H1 (cell line): ENCODE measurements at places on chromosomes 2 and 18. TPM values are rescaled to one million over a fixed set of nuclear protein-coding genes. Genes with fewer than 3 reads are reported as not detected.

The IL36RN gene
- not detected in 2 replicates for total RNA-seq

The PXDN gene
- total RNA-seq = 131 and 141 TPM in 2 replicates

The SIGLEC15 gene
- total RNA-seq = 0.37 and 0.54 TPM in 2 replicates

- H3K36me3 ChIP-seq = no peaks in the 10 kb centered on the region
- no peaks in the 10 kb centered on the region for H3K27me3 ChIP-seq
- DNase-seq = no peak
- no peak overlapping the region for H3K27ac ChIP-seq
- H3K4me3 ChIP-seq = no peak overlapping the region
Measured at GRCh38 chr18:40851014-40851429, 1104.0 kb upstream of the PIK3C3 start.

GRCh38 chr2:70124983-70125480, 37.8 kb downstream of the PCBP1 start:
- H3K27me3 ChIP-seq = no peaks in the 10 kb centered on the region
- H3K4me1 ChIP-seq = peaks cover 12% of the 10 kb centered on the region
- no peak for DNase-seq
- peak overlapping the region; percentile 97 for H3K27ac ChIP-seq
- H3K36me3 ChIP-seq = no peaks in the 10 kb centered on the region

GRCh38 chr18:28789502-28789901, 612.6 kb upstream of the CDH2 start:
- no peak overlapping the region for H3K27ac ChIP-seq
- no peaks in the 10 kb centered on the region for H3K4me1 ChIP-seq
- no peaks in the 10 kb centered on the region for H3K36me3 ChIP-seq
- H3K4me3 ChIP-seq = no peak overlapping the region
- DNase-seq = no peak
- H3K27me3 ChIP-seq = no peaks in the 10 kb centered on the region

- DNase-seq = no peak
- no peaks in the 10 kb centered on the region for H3K4me1 ChIP-seq
- no peaks in the 10 kb centered on the region for H3K36me3 ChIP-seq
Measured at GRCh38 chr2:207995887-207996286, 29.4 kb downstream of the PLEKHM3 start.

- no peak overlapping the region for H3K4me3 ChIP-seq
- no peaks in the 10 kb centered on the region; the same call in 1 of the 2 replicates for H3K4me1 ChIP-seq
- no peak for DNase-seq
- no peaks in the 10 kb centered on the region for H3K27me3 ChIP-seq
Measured at GRCh38 chr18:3610813-3611212, 160.8 kb downstream of the TGIF1 start.

GRCh38 chr18:78984941-78985784, 5.5 kb downstream of the SALL3 start:
- peaks cover 13% of the 10 kb centered on the region for H3K4me1 ChIP-seq
- no peak overlapping the region for H3K27ac ChIP-seq
- no peak for DNase-seq
- H3K4me3 ChIP-seq = peak overlapping the region; percentile 29

DNA sequence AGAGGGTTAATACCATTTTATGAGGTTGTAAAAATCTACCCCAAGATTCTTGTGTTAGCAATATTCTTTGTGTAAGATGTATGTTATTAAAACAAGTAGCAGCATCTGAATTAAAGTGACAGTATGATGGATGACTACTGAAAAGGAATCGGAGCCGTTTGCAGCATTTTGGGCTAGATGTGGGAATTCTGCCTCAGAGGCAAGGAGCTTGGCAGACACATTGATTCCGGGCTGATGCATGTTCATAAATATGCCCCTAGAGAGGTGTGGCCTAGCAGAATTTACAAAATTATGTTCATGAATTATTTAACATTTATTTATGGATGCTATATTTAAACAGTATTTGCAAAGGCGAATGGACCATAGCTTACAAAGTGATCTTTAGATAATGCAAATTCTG, 389.0 kb upstream of the ETAA1 start:
- H3K4me1 ChIP-seq = no peaks in the 10 kb centered on the region
- H3K36me3 ChIP-seq = no peaks in the 10 kb centered on the region
- H3K4me3 ChIP-seq = no peak overlapping the region
- H3K27ac ChIP-seq = no peak overlapping the region
- DNase-seq = no peak
